ENCODE measurements at places on chromosomes 3 and 15. TPM values are rescaled to one million over a fixed set of nuclear protein-coding genes. Genes with fewer than 3 reads are reported as not detected.

MME gene
- polyA plus RNA-seq = 10.8 TPM

GCNT3 gene
- 0.26 TPM for polyA plus RNA-seq

DNA sequence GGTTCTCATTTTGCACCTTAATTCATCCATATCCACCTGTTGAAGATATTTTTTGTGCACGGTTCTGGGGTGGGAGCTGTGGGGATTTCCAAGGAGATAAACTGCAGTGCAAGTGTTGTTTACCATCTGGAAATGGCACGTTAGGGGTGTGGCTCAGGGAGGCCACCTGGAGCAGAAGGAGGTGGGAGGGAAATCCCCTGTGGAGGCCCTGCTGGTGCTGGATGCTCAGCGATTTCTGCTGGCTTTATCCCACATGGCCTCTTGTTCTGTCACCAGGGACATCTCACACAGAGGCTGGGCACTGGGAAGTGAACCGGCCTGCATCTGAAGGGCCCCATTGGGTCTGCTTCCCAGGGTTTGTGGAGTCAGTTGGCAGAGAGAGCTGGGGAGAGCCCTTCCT lies 24.3 kb downstream of the TRPM1 start:
- no peaks in the 10 kb centered on the region for H3K36me3 ChIP-seq
- no peak overlapping the region for H3K4me3 ChIP-seq
- no peak for DNase-seq
- H3K27ac ChIP-seq = no peak overlapping the region
- H3K27me3 ChIP-seq = peaks cover 3% of the 10 kb centered on the region
- H3K4me1 ChIP-seq = peaks cover 12% of the 10 kb centered on the region

DNA sequence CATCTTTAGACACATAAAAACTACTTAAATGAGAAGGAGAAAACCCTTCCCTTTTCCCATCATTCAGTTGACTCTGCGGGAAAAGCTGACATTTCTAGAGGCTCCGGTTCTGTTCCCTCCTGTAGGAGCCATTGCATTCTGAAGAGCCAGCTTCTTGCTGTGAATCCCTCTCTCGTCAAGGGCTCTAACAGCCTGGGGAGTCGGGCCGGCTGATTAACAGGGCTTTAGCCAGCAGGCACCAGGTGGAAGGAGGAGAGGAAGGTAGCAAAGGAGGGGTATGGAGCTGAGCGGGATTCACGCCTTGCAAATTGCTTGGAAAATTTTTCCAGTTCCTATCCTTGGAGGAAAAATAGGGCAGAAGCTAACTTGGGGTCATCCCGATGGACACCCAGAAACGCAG lies 108.3 kb upstream of the UBE2E1 start:
- no peaks in the 10 kb centered on the region for H3K27me3 ChIP-seq
- no peaks in the 10 kb centered on the region for H3K4me1 ChIP-seq
- no peaks in the 10 kb centered on the region for H3K36me3 ChIP-seq
- DNase-seq = no peak
- no peak overlapping the region for H3K27ac ChIP-seq

- no peak overlapping the region for H3K4me3 ChIP-seq
- H3K27me3 ChIP-seq = peaks cover 3% of the 10 kb centered on the region
- H3K4me1 ChIP-seq = peaks cover 18% of the 10 kb centered on the region
- H3K36me3 ChIP-seq = no peaks in the 10 kb centered on the region
Measured at GRCh38 chr3:139311557-139311956, 32.3 kb upstream of the MRPS22 start.

- no peak overlapping the region for H3K4me3 ChIP-seq
- H3K4me1 ChIP-seq = no peaks in the 10 kb centered on the region
- H3K27me3 ChIP-seq = no peaks in the 10 kb centered on the region
- H3K27ac ChIP-seq = no peak overlapping the region
- DNase-seq = no peak
- no peaks in the 10 kb centered on the region for H3K36me3 ChIP-seq
Measured at GRCh38 chr3:60600848-60601247, 650.4 kb downstream of the FHIT start.

DNA sequence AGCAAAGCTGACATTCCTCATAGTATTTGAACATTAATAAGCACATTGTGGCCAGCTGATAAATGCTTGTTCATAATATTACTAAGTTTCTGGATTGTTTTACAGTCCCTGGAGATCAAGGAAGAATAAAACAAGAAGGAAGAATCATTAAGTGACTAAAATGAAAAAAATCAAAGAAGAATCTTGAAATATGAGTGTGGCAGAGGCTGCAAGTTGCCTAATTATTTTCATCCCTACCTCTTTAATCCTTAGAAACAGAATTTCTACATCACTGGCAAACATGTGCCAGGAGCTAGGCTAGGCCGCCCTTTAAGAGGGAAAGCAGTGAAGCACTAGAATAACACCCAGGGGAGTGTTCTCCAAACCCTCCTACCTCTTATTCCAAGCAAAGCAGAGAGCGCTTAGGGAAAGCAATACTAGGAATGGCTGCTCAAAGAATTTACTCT lies 98.9 kb downstream of the MAGI1 start:
- H3K4me1 ChIP-seq = peaks cover 8% of the 10 kb centered on the region
- H3K27ac ChIP-seq = no peak overlapping the region
- H3K27me3 ChIP-seq = no peaks in the 10 kb centered on the region
- H3K36me3 ChIP-seq = no peaks in the 10 kb centered on the region
- no peak overlapping the region for H3K4me3 ChIP-seq
- no peak for DNase-seq

GRCh38 chr3:184807549-184807948 lies 4.4 kb upstream of the VPS8 start:
- H3K27me3 ChIP-seq = no peaks in the 10 kb centered on the region
- H3K36me3 ChIP-seq = no peaks in the 10 kb centered on the region
- no peak overlapping the region for H3K27ac ChIP-seq
- H3K4me1 ChIP-seq = no peaks in the 10 kb centered on the region
- H3K4me3 ChIP-seq = no peak overlapping the region

DNA sequence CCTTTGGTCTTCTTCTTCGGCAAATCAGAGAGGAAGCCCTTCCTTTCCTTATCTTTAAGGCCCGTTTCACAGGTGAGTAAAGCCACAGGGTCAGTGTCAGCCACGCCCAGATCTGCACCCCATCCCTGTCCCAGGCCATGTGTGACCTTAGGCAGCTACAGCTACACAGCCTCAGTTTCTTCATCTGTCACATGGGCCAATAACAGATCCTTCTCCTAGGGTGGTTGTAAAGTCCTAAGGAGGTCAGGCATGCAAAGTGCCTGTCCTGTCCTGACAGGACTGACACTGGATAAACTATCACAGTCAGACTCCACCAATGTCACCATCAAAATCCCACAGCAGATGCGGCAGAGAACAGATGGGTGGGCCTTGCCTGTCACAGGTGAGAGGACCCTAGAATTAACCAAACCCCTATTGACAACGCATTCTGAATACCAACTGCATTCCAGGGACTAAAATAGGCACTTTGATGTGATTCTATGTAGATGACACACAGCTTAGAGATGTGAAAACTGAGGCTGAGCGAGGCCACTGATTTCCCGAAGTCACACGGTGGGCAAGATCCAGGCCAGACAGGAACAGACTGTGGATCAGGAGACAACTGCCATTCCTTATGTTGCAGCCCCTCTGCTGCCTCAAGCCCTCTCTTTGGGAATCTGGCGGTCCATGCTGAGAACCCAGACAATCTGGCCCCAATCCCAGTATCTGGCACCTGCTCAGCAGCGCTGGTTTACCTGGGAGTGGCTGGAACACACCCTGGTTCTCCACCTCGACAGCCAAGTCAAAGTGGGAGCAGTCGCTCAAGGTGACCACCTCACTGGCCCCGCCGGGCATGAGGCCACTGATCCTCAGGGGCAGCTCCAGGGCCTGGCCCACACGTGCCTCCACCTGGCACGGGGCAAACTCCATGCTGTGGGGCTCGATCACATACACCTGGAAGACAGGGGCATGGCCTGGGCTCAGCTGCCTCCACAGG lies 48.7 kb downstream of the NUP210 start:
- H3K27ac ChIP-seq = no peak overlapping the region
- H3K27me3 ChIP-seq = peaks cover 24% of the 10 kb centered on the region
- H3K4me1 ChIP-seq = no peaks in the 10 kb centered on the region
- DNase-seq = no peak
- no peak overlapping the region for H3K4me3 ChIP-seq
- H3K36me3 ChIP-seq = no peaks in the 10 kb centered on the region

- H3K4me1 ChIP-seq = peaks cover 8% of the 10 kb centered on the region
- no peaks in the 10 kb centered on the region for H3K27me3 ChIP-seq
- H3K27ac ChIP-seq = no peak overlapping the region
- peaks cover 40% of the 10 kb centered on the region for H3K36me3 ChIP-seq
- H3K4me3 ChIP-seq = no peak overlapping the region
- DNase-seq = peak; percentile 44
Measured at GRCh38 chr3:51637941-51638471, 33.0 kb upstream of the TEX264 start.

DNA sequence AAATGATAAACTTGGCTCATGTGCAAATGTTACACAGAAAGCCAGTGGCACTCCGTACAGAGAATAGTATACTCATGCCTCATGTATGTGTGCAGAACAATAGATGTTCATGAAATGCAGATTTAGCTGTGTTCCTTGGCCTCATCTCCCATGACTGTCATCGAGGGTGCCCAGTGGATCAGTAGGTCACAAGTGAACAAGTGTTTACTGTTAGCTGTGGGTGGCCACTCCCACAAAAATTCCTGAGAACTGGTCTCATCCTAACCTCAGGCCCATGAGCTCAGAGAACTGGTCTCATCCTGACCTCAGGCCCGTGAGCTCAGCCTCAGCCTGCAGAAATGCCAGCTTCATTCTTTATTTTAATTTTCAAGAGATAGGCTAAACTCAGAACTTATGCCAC lies 124.1 kb downstream of the GADL1 start:
- H3K36me3 ChIP-seq = no peaks in the 10 kb centered on the region
- no peak overlapping the region for H3K27ac ChIP-seq
- peaks cover 18% of the 10 kb centered on the region for H3K4me1 ChIP-seq
- no peaks in the 10 kb centered on the region for H3K27me3 ChIP-seq
- H3K4me3 ChIP-seq = no peak overlapping the region
